ENCODE measurements at places on chromosomes 5 and 9.

DNA sequence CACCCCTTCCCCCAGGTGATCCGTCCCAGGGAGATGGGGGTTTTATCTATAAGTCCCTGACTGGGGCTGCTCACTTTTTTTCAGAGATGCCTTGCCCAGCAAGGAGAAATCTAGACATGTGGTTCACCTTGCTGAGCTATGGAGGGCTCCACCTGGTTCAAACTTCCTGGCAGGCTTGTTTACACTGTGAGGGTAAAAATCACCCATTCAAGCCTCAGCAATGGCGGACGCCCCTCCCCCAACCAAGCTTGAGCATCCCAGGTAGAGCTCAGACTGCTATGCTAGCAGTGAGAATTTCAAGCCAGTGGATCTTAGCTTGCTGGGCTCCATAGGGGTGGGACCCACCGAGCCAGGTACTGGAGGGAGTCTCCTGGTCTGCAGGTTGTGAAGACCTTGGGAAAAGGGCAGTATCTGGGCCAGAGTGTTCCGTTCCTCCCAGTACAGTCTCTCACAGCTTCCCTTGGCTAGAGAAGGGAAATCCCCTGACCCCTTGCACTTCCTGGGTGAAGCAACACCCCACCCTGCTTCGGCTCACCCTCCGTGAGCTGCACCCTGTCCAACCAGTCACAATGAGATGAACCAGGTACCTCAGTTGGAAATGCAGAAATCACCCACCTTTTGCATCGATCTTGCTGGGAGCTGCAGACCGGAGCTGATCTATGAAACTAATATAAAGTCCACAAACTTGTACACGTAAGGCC lies 231.7 kb downstream of the CTNND2 start:
- no peak for DNase-seq

- DNase-seq, result no peak
Observed at GRCh38 chr9:133709691-133710571, 28.2 kb downstream of the SARDH start.

DNA sequence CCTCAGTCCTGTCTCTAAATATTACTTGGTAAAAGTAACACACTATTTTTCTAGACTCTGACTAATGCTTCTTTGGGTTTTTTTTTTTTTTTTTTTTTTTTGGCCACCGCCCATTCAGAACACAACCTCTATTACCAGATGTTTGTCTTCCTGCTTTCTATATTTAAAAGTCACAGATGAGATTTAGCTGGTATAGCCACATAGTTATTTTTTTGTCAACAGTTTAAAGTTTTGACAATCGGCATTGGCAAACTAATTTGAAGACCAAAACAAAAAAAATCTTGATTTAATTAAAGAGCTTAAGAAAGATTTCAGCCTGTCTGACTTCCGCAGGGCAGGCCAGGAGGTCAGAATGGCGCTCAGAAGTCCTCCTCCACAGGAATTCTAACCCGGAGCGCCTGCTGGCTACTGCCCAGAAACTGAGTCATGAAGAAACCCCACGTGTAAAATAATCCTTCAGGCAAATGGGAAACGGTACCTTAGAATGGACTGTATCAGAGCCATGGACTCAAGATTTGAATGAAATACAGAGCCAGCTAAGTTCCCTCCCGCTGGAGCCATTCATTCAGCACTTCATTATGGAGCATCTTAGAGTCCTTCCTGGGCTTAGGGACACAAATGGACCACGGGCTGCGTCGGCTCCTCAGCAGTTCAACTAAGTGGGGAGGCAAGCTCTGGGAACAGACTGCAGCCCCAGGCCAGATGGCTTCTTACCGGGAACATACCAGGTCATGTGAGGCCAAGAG lies 55.6 kb downstream of the PTPDC1 start:
- DNase-seq, result no peak

DNA sequence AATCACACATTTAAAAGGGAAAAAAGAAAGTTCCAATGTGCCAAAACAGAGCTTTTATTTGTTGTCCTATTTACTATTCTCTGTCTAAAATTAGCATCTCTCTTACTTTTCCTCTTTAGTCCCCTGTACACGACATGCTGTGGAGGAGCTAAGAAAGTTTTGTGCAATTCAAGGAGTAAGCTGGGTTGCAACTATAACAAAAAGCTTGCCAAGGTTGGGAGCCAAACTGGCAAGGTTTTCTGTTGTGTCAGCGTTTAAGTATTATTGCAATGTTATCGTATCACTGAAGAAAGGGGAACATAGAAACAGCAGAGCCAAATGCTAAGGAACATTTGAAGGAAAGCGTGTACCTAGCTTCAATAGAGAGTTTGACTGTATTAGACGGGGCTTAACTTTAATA lies 680.8 kb downstream of the CETN3 start:
- no peak for DNase-seq

DNA sequence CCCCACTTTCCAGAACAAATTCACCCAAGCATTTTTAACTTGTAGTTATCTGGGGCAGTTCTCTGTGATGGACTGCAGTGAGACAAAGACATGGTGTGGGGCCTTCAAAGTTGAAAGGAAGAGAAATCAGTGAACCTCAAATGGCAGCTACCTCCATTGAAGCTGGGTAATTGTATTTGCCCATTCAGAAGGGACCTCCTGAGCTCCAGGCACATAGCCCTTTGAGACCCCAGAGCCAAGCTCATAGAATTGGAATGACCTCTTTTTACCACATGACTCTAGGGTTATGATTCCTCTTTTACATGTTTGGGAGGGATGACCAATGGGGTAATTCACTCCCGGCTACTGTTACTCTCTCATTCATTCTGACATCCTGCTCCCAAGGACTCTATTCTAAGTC lies 368.4 kb upstream of the ITGA1 start:
- DNase-seq, result no peak

GRCh38 chr5:61974680-61975079 lies 331.3 kb upstream of the KIF2A start:
- no peak for DNase-seq

- DNase-seq, result no peak
Observed at GRCh38 chr5:9726931-9727330, 96.8 kb upstream of the TAS2R1 start.

GRCh38 chr5:150860246-150860821 lies 14.0 kb downstream of the IRGM start:
- DNase-seq, result no peak

DNA sequence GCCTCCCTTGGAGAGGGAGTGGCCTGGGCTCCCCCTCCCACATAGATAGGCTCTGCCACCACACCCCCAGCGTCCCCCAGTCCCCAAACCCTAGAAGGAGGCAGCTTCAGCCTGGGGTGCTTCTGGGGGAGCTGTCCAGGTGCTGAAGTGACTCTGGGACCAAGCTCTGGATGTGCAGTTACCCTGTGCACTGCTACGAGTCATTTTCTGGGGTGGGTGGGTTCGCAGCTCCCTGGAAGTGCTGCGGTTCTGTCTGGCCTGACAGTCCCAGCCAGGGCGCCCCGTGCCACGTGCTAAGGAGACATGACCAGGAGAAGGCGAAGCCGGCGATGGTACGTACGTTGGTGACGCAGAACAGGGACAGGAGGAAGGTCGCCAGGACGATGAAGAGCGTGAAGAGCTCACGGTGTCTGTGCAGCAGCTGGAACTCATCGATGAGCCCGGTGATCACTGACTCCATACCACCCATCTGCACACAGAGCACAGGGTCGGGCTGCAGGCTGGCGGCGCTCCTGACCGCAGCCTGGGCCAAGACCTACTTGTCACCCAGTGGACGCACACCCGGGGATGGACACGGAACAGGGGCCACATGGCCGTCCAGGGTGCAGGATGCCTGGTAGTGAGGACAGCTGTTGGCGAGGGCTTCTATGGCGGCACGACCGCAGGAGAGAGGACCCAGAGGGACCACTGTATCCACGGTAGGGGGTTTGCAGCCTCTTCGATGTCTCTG lies 35.7 kb downstream of the SLC6A3 start:
- DNase-seq, result no peak

GRCh38 chr5:154767576-154767975 lies 12.4 kb downstream of the LARP1 start:
- no peak for DNase-seq

- DNase-seq, result no peak
Observed at GRCh38 chr9:118091711-118092500, 387.7 kb downstream of the TLR4 start.

GRCh38 chr5:140842798-140843733 lies 2.1 kb downstream of the PCDHA8 start:
- no peak for DNase-seq

- DNase-seq, result no peak
Observed at GRCh38 chr9:86324901-86325300, 29.3 kb downstream of the TUT7 start.

DNA sequence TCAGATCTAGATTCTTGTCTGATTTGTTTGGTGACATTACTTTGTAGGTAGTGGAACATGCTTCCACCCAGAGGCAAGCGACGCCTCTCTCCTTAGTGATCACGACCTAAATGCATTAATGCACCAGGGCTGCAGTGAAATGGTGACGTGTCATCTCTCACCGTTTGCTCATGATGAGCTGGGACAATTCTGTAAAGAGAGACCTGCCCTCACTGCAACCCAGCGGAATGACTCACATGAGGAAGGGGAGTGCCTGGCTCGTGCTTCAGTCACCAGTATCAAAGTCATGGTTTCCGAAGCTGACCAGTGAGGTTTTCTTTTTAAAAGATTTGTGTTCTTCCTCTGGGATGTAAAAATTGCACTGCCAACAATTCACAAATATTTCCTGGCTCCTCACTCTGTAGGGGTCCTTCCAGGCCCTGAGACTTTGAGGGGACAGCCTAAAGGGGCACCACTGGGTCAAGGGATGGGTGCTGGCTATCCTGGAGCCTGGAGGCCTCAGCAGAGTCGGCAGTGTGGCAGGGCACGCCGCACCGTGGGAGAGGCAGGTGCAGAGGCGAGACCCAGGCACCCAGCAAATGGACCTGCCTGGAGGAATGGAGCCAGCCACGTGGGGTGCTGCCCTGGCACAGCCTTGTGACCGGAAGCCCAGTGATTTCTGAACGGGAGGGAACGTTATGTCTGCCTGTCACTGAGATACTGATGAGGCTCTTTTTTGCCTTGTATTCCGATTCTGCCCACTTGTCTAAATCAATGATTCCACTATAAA lies 17.3 kb downstream of the QSOX2 start:
- DNase-seq, result peak; percentile 47

DNA sequence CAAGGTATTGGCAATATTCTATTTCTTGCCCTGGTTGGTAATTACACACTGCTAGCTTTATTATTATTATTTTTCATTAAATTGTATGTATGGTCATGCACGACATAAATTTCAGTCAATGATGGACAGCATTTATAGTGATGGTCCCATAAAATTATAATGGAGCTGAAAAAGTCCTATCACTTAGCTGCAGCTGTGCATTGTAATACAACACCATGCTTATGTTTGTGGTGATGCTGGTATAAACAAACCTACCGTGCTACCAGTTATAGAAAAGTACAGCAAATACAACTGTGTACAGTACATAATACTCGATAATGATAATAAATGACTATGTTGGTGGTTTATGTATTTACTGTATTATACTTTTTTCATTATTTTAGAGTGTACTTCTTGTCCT lies 65.5 kb downstream of the NR3C1 start:
- DNase-seq, result no peak

- DNase-seq, result no peak
Observed at GRCh38 chr9:79408200-79408599, 163.6 kb upstream of the TLE4 start.

DNA sequence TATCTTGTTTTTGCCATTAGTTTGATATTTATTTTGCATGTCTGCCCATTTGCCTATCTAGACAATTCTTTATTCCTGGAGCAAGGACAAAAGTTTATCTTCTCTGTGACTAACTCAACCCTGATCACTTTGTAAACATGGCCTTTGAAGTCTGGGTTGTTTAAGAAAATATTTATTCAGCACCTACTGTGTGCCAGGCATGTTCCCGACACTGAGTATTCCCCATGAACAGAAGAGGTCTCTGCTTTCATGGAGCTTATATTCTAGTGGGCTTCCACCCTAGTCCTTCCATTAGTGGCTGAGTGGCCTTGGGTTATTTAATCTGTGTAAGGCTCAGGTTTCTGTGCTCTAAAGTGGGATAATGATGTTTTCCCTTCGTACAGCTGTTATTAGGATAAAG lies 49.7 kb downstream of the SEMA6A start:
- DNase-seq, result no peak

- no peak for DNase-seq
Observed at GRCh38 chr9:3282365-3282764, 243.4 kb downstream of the RFX3 start.

- DNase-seq, result no peak
Observed at GRCh38 chr9:127142931-127143464, 20.6 kb upstream of the ANGPTL2 start.

DNA sequence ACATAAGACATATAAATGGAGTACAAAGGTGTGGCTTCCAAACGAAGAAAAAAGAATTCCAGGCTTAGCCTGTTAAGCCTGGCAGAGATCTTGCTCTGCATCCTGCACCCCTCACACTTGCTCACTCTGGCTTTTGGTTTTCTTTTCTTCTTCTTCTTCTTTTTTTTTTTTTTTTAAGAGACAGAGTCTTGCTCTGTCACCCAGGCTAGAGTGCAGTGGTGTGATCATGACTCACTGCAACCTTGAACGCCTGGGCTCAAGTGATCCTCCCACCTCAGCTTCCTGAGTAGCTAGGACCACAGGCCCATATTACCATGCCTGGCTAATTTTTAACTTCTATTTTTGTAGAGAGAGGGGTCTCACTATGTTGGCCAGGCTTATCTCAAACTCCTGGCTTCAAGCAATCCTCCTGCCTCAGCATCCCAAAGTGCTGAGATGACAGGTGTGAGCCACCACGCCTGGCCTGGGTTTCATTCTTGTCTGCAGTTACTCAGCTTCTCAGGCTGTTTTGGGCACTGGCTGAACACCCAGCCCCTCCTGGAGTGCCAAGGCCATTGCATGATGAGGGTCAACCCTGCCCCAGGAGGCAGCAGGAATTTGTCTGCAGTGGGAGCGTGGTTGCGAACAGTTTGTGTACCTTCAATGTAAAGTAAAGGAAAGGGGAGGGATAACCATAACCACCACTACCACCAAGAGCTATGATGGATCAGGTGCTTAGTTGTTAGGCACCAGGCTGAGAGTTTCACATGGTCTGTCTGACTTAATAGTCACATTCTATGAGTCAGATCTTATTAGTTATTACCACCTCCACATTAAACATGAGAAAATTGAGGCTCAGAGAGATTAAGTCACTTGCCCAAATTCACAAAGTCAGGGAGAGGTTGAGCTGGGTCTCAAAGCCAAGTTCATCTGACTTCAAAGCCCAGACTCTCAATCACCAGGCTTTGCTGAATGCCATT lies 219.2 kb upstream of the PANK3 start:
- DNase-seq, result no peak

DNA sequence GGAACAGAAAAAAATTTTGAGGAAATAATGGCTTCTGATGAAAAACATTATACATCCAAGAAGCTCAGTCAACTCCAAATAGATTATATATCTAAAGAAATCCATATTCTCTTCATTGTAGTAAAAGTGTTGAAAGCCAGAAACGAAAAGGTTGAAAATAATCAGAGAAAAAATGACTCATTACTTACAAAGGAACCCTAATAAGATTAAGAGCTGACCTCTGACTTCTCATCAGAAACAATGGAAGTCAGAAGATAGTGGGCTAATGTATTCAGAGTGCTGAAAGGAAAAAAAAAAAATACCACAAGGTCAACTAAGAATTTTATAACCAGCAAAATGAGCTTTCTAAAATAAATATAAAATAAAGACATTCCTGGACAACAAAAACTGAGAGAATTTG lies 60.0 kb downstream of the HSD17B4 start:
- no peak for DNase-seq

All from CD14-positive monocyte (primary cell).